ENCODE measurements at places on chromosomes 2 and 18.

GRCh38 chr18:79447703-79448367 is 52.1 kb downstream of the NFATC1 start:
- DNase-seq, result no peak

- no peak for DNase-seq
These were observed 94.4 kb downstream of the NRP2 start for GRCh38 chr2:205776720-205777119.

- no peak for DNase-seq
These were observed 1.4 kb downstream of the CNTNAP5 start for GRCh38 chr2:124026503-124026902.

DNA sequence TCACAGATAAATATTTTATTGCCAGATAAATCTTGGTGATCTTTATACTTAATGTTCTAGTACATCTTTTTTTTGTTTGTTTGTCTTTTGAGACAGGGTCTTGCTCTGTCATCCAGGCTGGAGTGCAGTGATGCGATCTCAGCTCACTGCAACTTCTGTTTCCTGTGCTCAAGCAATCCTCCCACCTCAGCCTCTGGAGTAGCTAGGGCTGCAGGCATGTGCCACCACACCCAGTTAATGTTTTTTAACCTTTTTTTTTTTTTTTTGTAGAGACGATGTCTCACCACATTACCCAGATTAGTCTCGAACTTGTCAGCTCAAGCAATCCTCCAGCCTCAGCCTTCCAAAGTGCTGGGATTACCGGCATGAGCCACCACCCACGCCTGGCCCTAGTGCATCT is 9.1 kb upstream of the C1GALT1C1L start:
- DNase-seq, result no peak

GRCh38 chr2:119011910-119012209 is 69.9 kb downstream of the MARCO start:
- no peak for DNase-seq
